ENCODE measurements at places on chromosomes 3 and 15.

DNA sequence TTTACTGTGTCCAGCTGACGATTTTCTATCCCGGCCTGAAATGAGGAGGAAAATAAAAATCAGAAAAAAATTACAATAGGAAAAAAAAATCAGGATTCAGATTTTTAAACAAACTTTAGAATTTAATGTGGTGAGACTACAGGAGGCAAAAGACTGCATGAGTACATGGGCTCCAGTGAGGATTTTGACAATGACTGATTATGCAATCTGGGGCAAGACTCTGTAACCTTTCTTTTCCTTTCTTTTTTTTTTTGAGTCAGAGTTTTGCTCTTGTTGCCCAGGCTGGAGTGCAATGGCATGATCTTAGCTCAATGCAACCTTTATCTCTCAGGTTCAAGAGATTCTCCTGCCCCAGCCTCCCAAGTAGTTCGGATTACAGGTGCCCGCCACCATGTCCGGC lies 29.9 kb downstream of the SPG11 start:
- peak; percentile 35 for DNase-seq

GRCh38 chr3:49867400-49867799 lies 2.3 kb downstream of the CAMKV start:
- no peak for DNase-seq

DNA sequence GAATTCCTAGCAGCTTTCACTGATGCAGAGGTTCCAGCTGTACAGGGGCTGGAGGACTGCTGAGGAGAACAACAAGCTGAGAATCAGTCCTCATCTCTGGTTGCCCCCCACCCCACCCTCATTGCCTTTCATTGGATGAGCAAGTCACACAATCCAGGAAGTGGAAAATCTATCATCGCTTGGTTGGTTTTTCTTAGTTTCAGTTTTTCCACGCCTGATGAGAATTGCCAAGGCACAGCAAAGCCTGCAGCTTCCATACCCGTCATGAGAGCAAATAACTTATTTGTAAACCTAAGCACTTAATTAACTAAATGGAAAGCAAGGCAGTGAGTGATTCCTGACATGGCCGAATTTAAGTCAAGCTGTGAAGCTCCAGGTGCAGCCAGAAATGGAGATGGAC lies 21.4 kb upstream of the LIPC start:
- no peak for DNase-seq

GRCh38 chr15:97082830-97083229 lies 752.3 kb downstream of the NR2F2 start:
- DNase-seq: no peak

- DNase-seq: no peak
These were observed 727.2 kb upstream of the CFAP20DC start for GRCh38 chr3:59777066-59777465.

GRCh38 chr3:196942915-196943277 lies 568 bp upstream of the NCBP2 start:
- DNase-seq: no peak

DNA sequence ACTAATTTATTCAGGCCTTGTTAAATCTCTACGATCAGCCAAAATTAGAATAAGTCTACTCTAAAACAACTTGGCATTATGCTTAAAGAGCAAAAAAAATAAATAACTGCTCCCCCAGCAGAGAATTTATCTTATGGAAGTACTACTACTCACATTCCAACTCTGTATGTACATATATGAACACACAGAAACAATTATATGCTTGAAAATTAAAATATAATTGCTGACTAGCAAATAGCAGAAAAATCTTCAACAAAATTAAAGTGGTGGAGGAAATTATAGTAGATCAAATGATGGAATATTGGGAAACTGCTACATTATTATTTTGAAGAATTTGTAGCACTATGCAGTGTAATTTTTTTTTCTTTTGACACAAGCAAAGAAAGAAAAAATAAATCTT lies 580.9 kb downstream of the MECOM start:
- DNase-seq: no peak

- DNase-seq: no peak
These were observed 245.1 kb downstream of the PCCB start for GRCh38 chr3:136495213-136495612.

- no peak for DNase-seq
These were observed 131.5 kb downstream of the WNT7A start for GRCh38 chr3:13748276-13748879.

DNA sequence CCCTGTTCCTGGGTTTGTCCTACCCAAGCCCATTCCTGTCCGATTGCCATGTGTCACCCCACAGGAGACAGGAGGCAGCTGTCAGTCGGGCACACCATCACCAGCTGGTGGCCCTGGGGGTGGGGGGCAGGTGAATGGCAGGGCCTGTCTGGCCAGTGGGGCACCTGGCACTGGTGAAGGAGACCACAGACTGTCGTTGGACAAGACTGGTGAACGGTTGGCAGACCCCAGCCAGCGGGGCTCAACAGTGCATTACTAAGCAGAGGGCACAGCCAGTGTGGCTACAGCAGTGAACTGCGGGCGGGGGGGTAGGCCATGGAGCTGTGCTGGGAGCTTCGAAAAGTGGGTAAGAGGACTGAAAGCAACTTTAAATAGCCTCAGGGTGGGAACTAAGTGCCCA lies 2.1 kb downstream of the SEMA7A start:
- no peak for DNase-seq

DNA sequence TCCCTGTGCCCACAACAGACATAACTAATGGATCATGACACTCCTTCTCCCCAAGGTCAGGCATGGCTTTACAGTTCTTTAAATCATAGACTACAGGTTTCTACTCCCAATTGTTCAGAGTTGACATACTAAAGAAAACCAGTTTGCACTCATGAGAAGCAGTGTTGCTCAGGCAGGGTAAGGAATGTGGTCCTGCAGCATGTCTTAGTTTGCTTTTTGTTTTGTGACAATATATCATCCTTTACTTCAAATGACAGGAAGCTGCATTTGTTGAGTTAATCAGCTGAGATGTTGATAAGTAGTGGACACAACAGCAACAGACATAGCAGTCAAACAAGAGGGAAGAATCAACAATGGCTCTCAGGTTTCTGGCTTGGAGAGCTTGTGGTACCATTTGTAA lies 267.5 kb downstream of the SLCO3A1 start:
- no peak for DNase-seq

DNA sequence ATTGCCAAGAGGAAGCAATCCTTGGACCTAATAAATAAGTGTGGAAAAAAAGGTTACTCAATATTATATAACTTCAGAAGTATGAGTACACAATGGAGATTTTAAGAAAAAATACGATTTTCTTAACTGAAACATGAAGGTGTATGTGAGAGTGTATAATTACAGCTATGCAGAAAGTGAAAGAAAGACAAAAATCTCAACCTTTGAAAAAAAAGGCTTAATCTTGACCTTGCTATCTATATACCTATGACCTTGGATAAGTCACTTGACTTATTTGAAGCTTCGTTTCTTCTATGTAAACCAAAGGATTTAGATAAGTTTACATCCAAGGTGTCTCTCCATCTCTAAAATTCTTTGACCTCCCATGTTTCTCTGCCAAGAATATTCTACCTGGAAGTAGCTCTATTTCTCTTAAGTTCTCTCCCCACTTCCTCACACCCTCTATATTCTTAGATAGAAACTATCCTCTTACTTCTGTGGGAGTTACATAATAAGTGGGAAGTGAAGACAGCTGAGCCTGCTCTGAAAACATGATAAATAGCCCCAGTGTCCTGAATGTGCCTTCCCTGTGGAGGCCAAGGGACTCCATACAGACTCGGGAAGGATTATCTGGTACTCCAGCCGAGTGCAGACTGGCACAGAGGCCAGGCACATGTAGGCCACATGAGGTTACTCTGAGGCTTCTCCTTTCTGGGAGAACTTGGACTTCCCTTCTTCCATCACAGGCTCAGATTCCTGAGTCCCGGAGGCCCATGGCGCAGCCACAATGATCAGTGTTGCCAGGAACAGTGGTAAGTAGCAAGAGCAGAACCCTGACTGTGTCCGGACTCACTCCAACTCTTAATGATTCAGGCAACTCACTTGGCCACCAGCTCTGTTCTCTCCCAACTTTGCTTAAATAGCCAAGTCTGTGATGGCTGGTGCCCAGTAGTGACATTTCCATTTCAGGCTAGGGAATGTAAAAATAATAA lies 166.8 kb upstream of the COL8A1 start:
- no peak for DNase-seq

- DNase-seq: no peak
These were observed 77.7 kb upstream of the STAC start for GRCh38 chr3:36302626-36303025.

DNA sequence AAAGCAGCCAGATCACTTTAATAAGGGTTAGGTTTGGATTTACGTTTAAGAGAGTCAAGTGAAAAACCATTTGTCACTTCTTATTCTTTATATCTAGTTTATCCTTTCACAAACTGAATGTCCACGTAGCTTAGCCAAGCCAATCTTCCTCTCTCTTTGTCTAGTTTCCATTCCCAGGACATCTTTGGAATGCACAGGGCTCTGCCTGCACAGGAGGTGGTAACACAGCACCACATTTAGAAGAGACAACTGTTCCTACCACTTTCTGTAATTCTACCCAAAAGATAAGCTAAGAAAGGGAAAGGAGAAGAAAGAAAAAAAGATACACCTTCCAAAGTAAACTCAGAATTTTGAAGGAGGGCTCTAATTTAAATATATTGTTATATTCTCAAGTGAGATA lies 67.9 kb downstream of the IGSF11 start:
- DNase-seq: no peak

- no peak for DNase-seq
These were observed 163.1 kb downstream of the CLSTN2 start for GRCh38 chr3:140097874-140098635.

DNA sequence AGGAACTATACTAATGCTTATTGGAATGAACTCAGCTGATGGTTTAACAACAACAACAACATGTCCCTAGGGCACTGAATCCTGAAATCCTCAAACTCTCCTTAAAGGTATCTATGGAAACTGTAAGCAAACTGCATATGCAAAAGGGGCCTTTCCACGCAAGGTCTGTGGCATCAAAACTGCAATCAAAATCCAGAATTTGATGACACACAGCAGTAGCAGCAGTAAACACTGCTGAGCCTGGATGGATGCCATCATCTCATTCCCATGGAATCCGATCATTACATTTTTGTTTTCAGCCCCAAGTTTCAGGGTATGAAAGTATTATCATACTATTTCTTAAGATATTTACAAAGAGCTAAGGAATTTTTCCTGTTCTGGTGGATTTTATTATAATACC lies 399.7 kb downstream of the VPS13C start:
- DNase-seq: peak; percentile 32

DNA sequence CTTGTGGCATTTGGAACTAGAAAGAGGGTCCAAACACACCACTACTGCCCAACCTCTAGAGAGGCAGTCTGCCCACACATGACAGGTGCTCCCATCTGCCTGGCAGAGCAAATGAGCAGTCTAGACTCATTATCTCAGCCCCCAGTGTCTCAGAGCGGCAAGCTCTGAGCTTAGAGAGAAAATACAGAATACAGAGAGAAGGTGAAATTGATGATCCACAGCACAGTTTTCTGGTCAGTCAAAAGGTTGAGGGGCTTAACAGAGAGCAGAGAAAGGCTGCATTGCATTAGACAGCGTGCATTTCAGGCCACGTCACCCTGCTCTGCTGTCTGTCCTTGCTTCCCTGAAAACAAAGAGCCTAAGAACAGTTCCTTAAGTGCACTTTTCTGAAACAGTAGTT lies 135.1 kb downstream of the KCNMB2 start:
- DNase-seq: no peak

- no peak for DNase-seq
These were observed 290.5 kb upstream of the GADL1 start for GRCh38 chr3:31185062-31185357.

- no peak for DNase-seq
These were observed 78.0 kb upstream of the MBNL1 start for GRCh38 chr3:152190636-152191183.

- no peak for DNase-seq
These were observed at the start of gene DAZL for GRCh38 chr3:16604887-16605602. TSS of gene DAZL (minus strand) at chr3:16605423. CDS start at chr3:16605205, 218 bp downstream.

Data from foreskin keratinocyte (primary cell).